A549 treated with AZD2906 at 1 μM for 4 hours (cell line): ENCODE measurements at places on chromosomes 5 and 9. TPM values are rescaled to one million over a fixed set of nuclear protein-coding genes. Genes with fewer than 3 reads are reported as not detected.

The ZNF883 gene
- total RNA-seq: 0.64 to 0.77 TPM (median 0.67 TPM) in 5 replicates

The EQTN gene
- total RNA-seq: 0.16 to 0.20 TPM in 2 of 5 replicates, not detected in the others

The ZNF618 gene
- 7.5 to 11.1 TPM (median 9.3 TPM) in 5 replicates for total RNA-seq

The C5orf24 gene
- 16.0 to 23.6 TPM (median 22.4 TPM) in 5 replicates for total RNA-seq

The DMRT2 gene
- total RNA-seq: 0.03 to 0.10 TPM (median 0.08 TPM) in 3 of 5 replicates, not detected in the others

The LCN9 gene
- not detected in 5 replicates for total RNA-seq

The SPINK4 gene
- not detected in 5 replicates for total RNA-seq

The FAM169A gene
- 4.1 to 6.9 TPM (median 6.3 TPM) in 5 replicates for total RNA-seq

The PCDHGC3 gene
- total RNA-seq: 5.0 to 6.6 TPM (median 5.7 TPM) in 5 replicates

The CAMSAP1 gene
- 19.3 to 25.2 TPM (median 19.8 TPM) in 5 replicates for total RNA-seq

The TMC1 gene
- total RNA-seq: 0.02 to 0.10 TPM (median 0.07 TPM) in 4 of 5 replicates, not detected in the other

The SMIM33 gene
- total RNA-seq: not detected in 5 replicates

The PAEP gene
- 0.24 to 0.43 TPM (median 0.26 TPM) in 5 replicates for total RNA-seq

The ANKRD33B gene
- 10.2 to 11.6 TPM (median 10.6 TPM) in 5 replicates for total RNA-seq

The CAMK4 gene
- total RNA-seq: 0.01 to 0.16 TPM (median 0.07 TPM) in 5 replicates

The THBS4 gene
- 0.03 to 0.07 TPM (median 0.06 TPM) in 3 of 5 replicates, not detected in the others for total RNA-seq

The TMEFF1 gene
- 0.46 to 1.4 TPM (median 1.2 TPM) in 5 replicates for total RNA-seq

The SPATA31D4 gene
- total RNA-seq: not detected in 5 replicates

The MRPL22 gene
- total RNA-seq: 41.3 to 58.6 TPM (median 57.3 TPM) in 5 replicates

The COL5A1 gene
- 28.9 to 46.9 TPM (median 42.0 TPM) in 5 replicates for total RNA-seq

The POLR3G gene
- 11.4 to 16.3 TPM (median 15.1 TPM) in 5 replicates for total RNA-seq

The HTR1A gene
- not detected in 5 replicates for total RNA-seq

The ANKRA2 gene
- 10.1 to 12.6 TPM (median 11.8 TPM) in 5 replicates for total RNA-seq

The COL23A1 gene
- 0.03 TPM in 1 of 5 replicates, not detected in the others for total RNA-seq

The SARDH gene
- 0.02 to 0.34 TPM (median 0.08 TPM) in 5 replicates for total RNA-seq

The GCNT4 gene
- total RNA-seq: 0.22 to 0.31 TPM (median 0.29 TPM) in 5 replicates

The LCN15 gene
- 0.05 to 0.09 TPM (median 0.09 TPM) in 3 of 5 replicates, not detected in the others for total RNA-seq

The TMEM252 gene
- total RNA-seq: not detected in 5 replicates
